ENCODE measurements at places on chromosomes 2 and 18.
A peak's percentile ranks its signal among the peaks of the same experiment; 100 is the strongest.

DNA sequence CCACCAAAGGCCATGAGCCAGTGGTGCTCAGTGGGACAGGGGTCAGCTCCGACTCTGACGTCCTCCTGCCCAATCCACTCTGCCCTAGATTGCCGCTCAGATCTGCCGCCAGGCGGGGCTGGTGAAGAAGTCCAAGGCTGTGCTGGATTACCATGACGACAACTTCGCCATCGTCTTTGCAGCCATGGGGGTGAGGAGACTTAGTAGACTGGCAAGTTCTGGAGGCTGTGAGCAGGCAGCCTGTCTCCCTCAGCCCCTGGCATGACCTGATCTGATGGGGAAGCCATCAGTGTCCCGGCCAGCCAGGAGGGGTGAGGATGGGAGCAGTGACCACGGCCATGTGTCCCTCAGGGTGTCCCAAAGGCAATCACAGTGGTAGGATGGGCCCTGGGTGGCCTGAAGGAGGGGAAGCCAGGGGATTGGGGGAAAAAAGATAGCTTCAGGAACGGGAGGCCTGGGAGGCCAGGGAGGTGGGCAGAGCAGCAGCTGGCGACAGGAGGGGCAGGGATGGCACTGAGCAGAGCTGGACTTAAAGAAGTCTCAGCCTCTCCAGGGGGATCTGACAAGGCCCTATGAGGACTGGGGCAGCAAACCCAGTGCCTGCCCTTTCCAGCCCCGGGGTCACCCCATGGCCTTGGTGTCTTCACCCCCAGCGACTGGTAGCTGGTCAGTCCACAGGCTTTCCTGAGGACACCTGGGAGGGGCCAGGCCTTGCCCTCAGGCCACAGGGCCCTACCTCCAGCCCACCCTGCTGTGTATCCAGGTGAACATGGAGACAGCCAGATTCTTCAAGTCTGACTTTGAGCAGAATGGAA is 17.4 kb upstream of the ANKRD53 start:
- no peak for DNase-seq

- peak; percentile 69 for DNase-seq
Observed at GRCh38 chr2:84022810-84023431, 436.2 kb downstream of the SUCLG1 start.

DNA sequence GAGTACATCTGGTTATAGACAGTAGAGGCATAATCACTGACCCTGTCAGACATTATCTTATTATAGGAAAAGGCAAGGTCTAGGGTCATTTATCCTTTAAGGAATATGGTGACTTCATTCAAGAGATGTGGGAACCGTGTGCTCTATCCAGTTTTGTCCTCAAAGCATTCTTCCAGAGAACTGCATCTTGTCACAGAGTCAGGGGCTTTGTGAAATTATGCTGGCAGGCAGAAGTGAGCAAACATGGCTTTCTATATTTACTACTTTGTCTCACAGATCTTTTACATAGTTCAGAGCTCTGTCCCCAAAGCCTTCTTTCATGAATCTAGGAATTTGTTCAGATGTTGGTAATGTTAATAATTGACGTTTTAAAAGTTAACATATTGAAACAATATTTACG is 177.4 kb downstream of the ASXL3 start:
- DNase-seq: no peak

GRCh38 chr18:72152935-72153334 is 391.2 kb downstream of the CBLN2 start:
- DNase-seq: no peak

DNA sequence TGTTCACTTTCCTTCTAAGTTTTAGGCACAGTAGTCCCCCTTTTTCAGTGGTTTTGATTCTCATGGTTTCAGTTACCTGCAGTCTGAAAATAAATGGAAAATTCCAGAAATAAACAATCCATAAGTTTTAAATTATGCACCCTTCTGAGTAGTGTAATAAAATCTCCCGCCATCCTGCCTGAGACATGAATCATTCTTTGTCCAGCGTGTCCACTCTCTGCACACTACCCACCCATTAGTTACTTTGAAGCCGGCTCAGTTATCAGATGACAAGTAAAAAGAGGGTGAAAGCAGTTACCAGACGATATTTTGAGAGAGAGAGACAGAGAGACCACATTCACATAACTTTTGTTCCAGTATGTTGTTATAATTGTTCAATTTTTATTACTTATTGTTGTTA is 400.5 kb downstream of the TMX3 start:
- no peak for DNase-seq

DNA sequence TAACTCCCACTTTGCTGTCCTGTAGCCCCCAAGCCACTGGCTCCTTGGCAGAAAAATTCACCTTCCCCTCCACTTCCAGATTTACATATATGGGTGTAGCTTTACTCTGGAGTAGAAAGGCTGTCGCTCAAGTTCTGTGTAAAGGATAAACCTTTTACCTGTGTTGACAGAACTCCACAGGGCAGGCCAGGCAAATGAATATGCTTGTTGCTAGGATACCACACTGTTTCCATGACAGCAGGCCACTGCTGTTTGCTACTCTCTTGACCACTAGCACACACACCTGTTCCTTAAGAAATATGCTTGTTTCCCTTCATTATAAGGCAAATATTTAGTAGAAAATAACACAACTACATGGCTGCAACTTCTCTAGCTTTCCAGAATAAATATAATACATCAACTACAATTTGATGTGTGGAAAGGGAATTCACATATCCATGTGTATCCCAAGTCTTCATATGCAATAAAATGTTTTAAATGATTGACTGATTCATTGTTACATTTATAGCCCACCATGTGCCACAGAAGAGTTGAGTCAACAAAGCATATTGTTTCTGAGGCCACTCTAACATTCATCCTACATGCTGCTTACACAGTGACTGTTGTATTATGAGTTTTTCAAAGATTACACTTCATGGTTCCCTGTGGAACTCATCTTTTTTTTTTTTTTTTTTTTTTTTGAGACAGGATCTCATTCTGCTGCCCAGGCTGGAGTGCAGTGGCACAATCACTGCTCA is 56.2 kb upstream of the ROCK1 start:
- DNase-seq: peak; percentile 13

DNA sequence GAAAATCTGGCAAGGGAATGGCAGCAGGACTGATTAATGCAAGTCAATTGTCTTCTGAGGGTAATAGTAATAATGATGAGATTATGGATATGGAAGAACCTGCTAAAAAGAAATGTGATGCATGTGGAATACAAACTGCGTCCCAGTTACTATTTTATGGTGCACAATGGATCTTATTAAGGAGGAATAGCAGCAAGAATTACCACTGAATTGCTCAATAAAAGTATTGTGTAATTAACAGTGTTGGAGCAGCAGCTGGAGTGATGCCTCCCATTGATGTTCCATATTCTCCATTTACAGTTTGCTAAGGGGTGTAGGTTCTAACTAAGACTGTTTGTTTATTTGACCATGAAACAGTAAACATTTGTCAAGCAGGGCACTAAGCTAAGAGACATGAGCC is 167.9 kb downstream of the HRH4 start:
- DNase-seq: no peak

GRCh38 chr2:48175254-48175653 is 269.0 kb upstream of the FBXO11 start:
- DNase-seq: no peak

All from endothelial cell (in vitro differentiated cells).